NCI-H2171 (cell line): ENCODE measurements at places on chromosomes 3 and 15.
A peak's percentile ranks its signal among the peaks of the same experiment; 100 is the strongest.

DNA sequence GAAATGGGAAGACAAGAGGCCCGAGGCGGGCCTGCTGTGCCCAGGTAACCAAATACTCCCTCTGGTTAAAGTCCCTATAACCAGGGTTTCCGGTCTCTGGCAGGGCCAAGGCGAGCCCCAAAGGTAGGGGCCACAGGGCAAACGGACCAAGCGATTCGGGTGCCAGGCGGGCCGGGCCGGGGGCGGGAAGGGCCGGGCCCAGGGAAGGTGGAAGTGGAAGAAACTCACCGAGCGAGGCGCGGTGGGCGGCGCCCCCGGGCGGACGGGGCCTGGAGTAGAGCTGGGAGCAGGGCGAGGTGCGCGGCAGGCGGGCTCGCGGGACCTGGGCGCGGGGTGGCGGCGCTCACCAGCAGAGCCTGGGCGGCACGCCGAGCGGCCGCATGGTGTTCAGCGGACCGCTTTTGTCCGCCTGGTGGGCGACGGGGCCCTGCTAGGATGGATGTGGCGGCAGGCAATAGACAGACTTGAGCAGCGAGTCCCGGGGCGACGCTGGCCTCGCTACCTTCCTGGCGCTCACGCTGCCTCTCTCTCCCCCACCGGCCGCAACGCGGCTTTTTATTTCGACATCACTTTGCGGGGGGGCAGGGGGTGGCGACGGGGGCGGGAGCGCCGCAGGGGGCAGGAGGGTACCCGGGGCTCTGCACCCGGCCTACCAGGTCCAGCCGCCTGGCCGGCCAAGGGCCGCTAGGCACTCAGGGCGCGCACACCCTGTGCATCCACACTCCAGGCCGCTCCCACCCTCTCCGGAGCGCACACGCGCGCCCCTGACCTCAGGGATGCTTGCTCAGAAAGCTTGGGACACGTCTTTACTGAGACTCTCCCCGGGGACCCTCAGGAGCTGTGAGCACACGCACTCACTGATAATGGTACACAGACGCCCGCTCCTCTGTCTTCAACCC lies at the start of gene GATA2:
Gene GATA2, minus strand, starts transcription at position 531 of the 899 bp plus-strand sequence. CDS start 6,170 bp downstream, outside the sequence.
- DNase-seq = no peak

DNA sequence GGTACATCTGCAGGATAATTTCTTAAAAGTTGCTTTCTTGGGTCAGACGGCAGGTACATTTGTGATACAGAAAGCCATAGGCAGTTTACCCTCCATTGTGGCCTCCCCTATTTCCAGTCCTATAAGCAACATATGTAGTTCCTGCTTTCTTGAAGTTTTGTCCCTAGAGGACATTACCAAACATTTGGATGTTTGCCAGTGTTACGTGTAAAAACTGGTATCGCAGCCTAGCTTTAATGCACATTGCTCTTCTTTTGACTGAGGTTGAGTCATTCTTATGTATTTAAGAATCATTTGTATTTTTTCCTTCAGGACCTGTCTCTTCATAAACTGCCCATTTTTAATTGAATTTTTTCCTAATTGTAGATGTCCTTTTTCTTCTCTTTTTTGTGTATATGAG lies 114.3 kb downstream of the DIPK2A start:
- peak; percentile 62 for DNase-seq

DNA sequence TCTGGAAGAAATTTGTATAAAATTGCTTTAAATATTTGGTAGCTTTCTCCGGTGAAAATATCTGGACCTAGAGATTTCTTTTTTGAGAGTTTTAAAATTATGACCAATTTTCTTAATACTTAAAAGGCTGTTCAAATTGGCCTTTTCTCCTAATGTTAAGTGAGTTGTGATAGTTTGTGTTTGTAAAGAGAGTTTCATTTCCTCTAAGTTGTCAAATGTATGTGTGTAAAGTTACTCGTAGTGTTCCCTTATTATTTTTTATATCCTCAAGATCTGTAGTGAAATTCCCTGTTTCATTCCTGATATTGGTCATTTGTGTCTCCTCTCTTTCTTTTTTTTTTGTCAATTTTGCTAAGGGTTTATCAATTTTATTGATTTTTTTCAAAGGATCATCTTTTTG lies 92.6 kb upstream of the CTNNB1 start:
- no peak for DNase-seq

- no peak for DNase-seq
These were observed 4.3 kb downstream of the GNB5 start for GRCh38 chr15:52186651-52187486.

GRCh38 chr3:56962206-56962605 lies 98.3 kb upstream of the SPATA12 start:
- DNase-seq = no peak

DNA sequence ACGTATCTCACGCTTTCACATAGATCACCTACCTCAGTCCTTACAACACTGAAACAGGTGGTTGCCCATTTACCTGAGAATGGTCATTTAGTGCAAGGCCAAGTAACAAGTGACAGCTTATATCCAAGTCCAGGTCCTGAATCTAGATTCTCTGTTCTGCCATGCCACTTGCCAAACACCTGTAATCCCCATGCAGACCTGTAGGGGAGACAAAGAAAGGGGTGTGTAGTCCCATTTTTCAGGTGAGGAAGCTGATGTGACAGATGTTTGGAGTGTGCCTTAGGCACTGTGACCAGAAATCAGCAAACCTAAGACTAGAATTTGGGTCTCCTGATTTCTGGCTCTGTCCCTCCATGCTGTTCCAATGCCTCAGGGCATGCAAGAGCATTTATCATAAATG lies 12.7 kb downstream of the ZNF35 start:
- DNase-seq = no peak

DNA sequence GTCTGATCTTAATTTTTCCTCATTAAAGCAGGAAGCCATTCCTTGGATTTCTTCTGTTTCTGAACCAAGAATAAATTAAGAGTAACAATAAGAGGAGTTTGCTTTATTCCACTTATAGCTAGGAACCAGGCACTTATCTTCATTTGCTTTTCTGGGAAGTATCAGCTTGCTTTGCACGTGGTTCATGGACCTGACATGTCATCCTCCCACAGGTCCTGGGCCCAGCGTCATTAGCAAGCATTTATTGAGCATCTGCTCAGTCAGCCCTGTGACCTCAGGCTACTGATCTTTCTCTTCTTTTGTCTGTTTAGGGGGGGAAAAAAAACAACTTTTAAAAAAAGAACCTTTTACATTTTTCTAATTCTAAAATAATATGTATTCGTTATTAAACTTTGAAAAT lies 34.7 kb upstream of the CRTC3 start:
- no peak for DNase-seq

DNA sequence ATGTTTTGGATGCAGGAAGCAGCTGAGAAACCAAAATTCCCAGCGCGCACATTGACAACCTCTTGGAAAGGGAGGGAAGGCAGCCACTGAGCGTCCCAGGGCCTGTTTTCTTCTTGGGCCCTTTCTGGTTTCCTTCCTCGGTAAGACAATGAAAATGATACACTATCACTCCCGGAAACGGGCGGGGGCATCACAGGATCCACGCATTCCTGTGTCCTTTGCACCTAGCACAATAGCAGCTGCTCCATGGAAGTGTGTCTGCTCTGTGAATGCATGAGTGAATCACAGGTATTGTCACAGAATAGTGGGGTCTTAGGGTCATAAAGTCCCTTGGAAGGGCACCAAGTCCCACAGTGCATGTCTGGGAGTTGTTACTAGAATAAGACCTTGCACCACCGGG lies 6.3 kb upstream of the ITPKA start:
- DNase-seq = no peak

- no peak for DNase-seq
These were observed 11.6 kb upstream of the TSC22D2 start for GRCh38 chr3:150396491-150396890.

GRCh38 chr3:31946484-31947081 lies 34.5 kb downstream of the OSBPL10 start:
- DNase-seq = no peak

DNA sequence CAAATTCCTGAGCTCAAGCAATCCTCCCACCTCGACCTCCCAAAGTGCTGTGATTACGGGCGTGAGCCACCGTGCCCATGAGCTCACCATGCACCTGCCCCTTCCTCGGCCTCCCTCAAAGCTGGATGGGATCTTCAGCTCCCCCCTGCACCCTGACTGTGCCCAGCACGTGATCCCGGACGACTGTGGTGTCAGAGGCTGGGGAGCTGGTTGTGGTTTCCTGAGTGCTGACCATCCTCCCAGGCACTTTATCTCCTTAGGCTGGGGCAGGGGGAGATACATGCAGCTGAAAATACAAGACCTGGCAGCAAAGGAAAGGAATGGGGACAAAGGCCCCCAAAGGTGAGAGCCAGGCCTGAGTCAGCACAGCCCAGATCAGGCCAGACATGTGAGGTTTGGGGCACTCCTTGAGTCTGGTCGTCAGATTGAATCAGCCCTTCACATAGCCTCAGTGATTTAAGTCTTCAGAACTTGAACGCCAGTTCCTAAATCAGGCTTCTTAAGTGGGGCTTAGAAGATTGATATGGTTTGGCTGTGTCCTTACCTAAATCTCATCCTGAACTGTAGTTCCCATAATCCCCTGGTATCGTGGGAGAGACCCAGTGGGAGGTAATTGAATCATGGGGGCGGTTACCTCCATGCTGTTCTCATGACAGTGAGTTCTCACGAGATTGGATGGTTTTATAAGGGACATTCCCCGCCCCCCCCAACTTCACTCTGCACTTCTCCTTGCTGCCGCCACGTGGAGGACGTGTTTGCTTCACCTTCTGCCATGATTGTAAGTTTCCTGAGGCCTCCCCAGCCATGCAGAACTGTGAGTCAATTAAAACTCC lies 35.8 kb downstream of the PRKCD start:
- no peak for DNase-seq

DNA sequence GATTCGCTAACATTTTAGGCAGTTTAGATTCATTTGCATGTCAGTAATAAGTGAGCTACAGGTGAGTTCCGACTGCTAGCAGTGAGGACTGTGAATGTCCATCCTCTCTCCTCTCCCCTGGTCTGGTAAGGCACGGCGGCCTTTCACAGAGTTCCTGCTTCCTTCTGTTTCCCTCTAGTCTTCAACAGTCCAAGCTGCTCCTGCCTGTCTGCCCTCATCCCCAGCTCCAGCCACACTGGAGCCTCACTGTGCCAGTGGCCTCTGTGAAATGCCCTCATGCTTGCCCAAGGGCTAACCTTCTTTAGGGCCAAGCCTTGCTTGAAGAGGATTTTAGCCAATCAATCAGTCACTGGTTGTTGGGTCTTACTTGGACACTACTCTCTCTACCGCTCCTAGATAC lies 145.8 kb upstream of the BHLHE40 start:
- no peak for DNase-seq

DNA sequence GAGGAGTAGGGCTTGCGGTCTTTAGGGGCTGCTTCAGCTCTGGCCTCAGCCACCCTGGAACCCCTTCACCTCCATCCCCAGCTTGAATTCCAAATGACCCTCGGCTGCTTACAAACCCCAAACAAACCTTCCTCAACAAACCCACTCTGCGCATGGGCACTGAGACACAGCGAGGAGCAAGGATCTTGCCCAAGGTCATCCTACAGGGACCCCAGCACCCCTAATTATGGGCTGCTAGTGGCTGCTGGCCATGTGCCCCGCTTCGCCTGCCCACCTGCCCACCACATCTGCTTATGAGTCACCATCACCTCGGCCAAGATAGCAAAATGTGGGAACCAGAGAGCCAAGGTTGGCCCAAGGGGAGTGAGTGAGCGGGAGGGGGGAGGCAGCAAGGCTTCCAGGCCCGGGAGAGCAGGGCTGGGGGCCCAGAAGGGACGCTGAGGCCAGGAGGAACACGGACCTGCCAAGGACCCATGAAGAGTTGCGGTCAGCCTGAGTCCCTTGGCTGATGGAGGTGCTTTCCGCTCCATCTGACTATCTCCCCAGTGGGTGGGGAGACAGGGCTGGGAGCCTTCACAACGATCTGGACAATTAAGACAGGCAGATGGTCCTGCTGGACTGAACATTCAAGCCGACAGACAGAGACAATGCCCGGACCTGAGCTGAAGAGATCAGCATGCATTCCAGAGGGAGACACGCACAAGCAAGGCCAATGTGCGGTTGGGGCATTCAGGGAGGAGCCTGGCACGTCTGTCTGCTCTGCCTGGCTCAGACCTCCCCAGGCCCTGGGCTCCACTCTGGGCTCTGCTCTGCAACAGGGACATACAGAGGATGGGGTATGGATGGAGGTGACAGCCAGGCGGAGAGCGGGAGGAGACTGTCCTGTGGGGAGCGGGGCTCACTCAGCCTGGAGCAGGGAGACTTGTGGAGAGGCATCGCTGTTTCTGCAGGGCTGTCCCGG lies 10.8 kb upstream of the GRIP2 start:
- no peak for DNase-seq

DNA sequence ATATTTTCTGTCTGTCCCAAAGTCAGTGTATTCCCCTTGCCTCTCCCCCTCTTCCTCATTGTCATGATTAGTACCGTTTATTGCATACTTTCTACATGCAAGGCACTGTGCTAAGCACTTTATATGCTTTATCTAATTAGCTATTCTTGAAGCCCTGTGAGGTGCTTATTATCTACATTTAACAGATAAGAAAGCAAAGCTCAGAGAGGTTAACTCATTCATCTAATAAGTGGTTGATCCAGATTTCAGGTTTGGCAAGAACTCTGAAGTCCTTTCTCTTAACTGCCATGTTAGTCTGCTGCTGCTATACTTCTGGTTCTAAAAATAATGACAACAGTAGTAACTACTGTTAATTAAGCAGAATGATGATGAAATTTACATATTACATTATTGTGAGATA lies 13.5 kb downstream of the IQGAP1 start:
- no peak for DNase-seq
